GM20000 (cell line): ENCODE measurements at places on chromosomes 3 and 15.

- no peak for DNase-seq
Observed at GRCh38 chr3:31095255-31095654, 200.8 kb upstream of the GADL1 start.

- DNase-seq = no peak
Observed at GRCh38 chr15:98964466-98965133, 43.0 kb downstream of the PGPEP1L start.

DNA sequence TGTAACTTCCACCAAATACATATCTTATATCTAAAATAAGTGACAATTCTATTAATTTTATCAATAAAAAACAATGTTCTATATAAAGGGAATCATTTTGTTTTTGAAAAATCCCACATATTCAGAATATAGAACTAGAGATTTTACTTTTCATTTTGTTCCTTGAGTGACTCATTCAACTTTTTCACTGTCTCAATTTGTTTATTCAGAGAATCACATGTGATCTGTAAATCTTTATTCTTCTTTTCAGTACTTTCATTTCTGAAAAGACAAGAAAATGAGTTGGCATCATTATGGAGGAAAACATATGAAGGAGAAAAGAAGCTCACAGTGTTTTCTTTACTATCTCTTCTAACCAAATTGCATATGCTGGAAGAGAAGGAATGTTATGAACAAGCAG lies 35.0 kb downstream of the CIP2A start:
- no peak for DNase-seq

- DNase-seq = no peak
Observed at GRCh38 chr3:177295116-177295515, 97.8 kb upstream of the TBL1XR1 start.

DNA sequence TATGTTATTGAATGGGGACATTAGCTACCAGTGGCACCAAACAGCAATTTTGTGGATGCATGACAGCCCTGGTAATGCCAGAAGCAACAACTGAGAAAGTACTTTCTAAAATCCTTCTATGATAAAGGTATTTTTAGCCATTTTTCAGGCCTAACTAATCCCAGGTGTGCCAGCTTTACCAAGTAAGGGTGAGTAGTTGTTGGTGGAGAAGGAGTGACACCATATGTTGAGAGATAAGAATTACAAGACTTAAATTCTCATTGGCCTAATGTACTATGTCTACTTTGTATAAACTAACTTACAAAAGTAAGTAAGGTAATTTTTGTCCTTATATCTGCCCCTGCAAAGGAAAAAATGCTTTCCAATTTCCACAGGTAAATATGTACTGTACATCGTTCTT lies 4.1 kb upstream of the COX17 start:
- peak; percentile 44 for DNase-seq
